ENCODE measurements at places on chromosomes 3 and 15.

- DNase-seq, result no peak
These were observed 38.4 kb downstream of the RFX7 start for GRCh38 chr15:56205061-56205876.

GRCh38 chr3:4107430-4107829 is 195.7 kb upstream of the SETMAR start:
- no peak for DNase-seq

DNA sequence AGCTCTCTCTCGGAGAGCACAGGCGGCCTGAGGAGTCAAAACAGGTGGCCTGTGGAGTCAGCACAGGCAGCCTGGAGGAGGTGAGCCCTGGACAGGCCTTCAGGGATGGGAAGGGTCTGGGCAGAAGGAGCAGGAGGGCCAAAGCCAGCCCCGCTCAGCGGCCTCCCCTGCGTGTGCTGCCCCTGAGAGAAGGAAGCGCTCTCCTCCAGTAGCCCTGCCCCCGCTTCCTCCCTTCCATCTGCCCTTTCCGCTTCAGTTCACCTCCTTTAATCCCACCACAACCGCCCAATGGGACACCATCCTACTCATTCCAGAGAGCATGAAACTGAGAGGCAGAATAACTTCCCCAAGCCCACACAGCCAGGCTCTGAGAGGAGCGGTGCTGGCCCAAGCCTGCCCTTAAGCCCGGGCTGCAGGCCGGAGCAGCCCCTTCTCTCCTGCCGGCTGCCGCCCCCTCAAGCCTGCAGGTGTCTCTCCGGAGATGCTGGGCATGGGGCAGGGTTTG is 3.2 kb upstream of the NR2E3 start:
- no peak for DNase-seq

DNA sequence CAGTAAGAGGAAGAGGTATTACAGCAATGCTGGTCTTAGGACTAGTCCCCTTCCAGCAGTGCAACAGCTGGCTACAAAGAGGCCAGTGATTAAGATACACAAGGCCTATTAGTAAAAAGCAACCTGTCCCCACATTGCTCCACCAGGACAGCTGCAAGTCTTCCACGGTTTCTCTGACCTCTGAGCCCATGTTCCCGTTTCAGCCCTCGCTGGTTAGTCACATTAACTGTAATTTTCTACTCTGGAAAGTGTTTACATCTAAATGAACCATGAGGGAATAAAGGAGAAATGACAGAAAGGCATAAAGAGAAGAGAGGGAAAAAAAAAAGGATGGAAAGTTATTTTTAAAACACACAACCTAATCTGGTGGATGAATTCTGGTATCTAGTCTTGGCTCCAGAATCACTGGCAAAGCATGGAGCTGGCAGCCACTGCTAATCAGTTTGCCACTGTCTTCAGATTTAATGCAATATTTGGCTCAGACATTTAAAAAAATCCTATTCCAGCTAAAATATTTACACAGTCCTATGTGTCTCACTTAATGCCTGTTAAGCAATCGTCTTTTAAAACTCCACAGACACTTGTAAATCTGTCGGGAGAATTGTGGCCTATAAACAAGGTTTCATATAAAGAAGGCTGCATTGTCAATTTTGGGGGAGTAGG is 154.9 kb downstream of the GREM1 start:
- no peak for DNase-seq

DNA sequence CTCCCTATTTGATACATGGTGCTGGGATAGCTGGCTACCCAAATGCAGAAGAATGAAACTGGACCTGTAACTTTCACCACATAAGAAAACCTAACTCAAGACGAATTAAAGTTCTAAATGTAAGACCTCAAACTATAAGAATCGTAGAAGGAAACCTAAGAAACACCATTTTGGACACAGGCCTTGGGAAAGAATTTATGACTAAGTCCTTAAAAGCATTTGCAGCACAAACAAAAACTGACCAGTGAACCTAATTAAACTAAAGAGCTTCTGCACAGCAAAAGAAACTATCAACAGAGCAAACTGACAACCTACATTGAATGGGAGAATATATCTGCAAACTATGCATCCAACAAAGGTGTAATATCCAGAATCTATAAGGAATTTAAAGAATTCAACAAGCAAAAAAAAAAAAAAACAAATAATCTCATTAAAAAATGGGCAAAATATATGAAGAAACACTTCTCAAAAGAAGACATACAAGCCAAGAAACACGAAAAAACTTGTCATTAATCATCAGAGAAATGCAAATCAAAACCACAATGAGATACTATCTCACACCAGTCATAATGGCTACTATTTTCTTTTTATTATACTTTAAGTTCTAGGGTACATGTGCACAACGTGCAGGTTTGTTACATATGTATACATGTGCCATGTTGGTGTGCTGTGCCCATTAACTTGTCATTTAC is 37.0 kb downstream of the HDGFL3 start:
- no peak for DNase-seq

DNA sequence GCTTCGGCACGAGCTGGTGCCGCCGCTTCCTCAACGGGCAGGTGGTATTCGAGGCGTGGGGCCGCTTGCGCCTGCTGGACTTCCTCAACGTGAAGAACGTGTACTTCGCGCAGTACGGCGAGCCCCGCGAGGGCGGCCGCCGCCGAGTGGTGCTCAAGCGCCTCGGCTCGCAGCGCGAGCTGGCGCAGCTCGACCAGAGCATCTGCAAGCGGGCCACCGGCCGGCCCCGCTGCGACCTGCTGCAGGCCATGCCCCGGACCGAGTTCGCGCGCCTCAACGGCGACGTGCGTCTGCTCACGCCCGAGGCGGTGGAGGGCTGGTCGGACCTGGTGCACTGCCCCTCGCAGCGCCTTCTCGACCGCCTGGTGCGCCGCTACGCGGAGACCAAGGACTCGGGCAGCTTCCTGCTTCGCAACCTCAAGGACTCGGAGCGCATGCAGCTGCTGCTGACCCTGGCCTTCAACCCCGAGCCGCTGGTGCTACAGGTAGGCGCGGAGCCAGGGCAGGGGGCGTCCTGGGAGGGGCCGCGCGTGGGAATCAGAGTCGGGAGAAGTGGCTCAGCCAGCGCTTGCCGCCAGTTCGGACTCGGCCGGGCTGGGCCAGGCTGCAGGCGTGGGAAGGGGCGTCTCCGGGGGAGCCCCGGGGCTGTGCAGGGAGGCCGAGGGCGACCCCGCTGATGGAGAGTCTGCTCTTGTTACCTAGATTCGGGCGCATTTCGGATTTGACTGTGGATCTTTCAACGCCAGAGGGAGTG is 1.1 kb downstream of the DIPK2A start:
- DNase-seq, result peak; percentile 65

DNA sequence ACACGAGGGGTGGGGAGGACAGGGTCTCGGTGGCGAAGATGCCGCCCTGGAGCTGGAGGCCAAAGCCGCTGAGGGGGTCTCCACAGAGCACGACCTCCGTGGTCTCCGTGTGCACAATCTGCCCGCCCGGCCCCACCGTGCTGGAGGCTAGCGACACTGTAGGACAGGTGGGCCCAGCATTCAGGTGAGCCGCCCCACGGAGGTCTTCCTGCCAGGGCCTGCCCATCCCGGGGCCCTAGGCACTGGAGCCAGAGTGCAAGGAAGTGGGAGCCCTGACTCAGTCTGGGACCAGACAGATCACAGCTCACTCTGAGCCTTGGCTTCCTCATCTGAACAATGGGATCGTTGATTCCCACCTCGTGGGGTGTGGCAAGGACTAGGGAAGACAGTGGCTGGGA is 25.8 kb downstream of the GRIP2 start:
- no peak for DNase-seq

GRCh38 chr15:57506422-57506821 is 85.3 kb upstream of the MYZAP start:
- no peak for DNase-seq

DNA sequence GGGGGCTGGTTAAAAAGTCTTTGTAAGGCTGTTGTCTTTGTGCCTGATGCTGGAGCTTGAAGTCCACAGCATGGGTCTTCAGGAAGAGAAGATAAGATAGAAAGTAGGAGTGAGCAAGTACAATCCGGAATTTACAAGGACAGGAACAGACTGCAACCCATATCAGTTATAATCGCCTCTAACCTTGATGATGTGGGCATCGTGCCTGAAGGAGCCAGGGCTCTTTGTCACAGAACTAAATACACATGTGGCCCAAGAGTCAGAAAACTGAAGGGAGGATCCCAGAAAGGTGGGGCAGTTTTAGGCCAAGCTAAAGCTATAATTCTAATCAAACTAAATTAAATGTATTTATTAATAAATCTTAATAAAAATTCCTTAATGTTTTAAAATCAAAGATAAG is 132.2 kb downstream of the TMCO5A start:
- no peak for DNase-seq

GRCh38 chr3:156816091-156816793 is 9.9 kb upstream of the LEKR1 start:
- peak; percentile 67 for DNase-seq

DNA sequence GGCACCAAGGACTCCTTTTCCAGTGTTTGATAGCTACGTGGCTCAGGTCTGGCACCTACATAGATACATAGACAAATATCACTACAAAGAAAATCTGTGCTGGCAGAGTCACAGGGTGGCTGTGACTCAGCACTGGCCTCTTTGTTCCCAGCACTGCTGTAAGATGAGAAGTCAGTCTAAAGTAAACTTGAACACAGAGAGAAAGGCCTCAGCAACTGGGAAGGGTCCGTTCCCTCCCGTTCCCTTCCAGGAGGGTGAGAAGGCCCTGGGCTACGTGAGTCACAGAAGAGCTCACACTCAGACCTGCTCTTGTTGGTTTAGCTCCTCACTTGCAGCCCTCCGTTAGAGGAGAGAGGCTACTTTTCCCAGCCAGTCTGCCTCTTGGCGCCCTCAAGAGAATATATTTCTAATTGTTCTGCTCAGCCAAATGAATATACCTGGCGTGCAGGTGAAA is 23.1 kb downstream of the ANXA2 start:
- DNase-seq, result no peak

- DNase-seq, result no peak
These were observed 173.1 kb downstream of the IL5RA start for GRCh38 chr3:2937055-2937454.

DNA sequence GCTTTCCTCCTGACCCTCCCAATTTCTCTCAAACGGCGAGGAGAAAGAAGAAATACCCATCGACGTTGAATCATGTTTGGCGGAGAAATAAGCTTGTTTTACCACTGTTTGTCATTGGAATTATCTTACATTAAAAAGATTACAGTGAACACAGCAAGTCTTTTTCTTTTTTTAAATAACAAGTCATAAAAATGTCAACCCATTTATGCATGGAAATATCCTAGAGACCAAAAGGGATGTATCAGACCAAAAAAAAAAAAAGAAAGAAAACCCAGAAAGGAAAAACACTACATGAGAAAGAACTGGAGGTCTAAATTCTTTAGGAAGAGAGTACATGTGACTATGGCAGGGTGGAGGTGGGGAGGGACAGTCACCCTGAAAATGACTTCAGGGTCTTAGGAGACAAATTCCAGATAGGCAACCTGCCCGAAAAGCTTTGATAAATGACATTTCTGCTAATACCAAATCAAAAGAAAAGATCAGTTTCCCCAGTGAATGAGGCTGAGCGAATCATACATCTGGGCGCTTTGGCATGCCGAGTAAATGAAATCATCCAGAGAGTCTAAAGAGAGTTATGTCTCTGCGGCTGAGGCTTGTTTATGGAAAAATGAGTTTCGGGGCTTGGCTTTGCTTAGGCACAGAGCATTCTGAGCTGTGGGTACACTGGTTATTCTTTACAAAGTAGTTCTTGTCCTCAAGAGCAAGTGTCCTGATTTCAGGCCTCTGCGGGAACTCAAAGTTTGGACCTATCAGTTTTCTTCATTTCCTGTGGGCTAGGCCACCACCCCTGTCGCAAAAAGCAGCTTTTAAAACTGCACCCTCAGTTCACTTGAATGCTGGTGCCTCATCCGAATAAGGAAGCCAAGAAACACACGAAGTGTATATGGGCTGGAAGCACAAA is 110.1 kb upstream of the TGFBR2 start:
- DNase-seq, result no peak
